ENCODE measurements at places on chromosomes 12 and 14. TPM values are rescaled to one million over a fixed set of nuclear protein-coding genes. Genes with fewer than 3 reads are reported as not detected.

GRCh38 chr14:99245564-99246511, 26.2 kb downstream of the BCL11B start:
- no peak for DNase-seq

GRCh38 chr14:62462988-62463387, 582.3 kb downstream of the KCNH5 start:
- no peak for DNase-seq

- DNase-seq: no peak
Observed at GRCh38 chr12:92055877-92056276, 89.8 kb downstream of the BTG1 start.

- peak; percentile 83 for DNase-seq
Observed at GRCh38 chr12:124053851-124054250, 80.8 kb downstream of the ZNF664 start.

DNA sequence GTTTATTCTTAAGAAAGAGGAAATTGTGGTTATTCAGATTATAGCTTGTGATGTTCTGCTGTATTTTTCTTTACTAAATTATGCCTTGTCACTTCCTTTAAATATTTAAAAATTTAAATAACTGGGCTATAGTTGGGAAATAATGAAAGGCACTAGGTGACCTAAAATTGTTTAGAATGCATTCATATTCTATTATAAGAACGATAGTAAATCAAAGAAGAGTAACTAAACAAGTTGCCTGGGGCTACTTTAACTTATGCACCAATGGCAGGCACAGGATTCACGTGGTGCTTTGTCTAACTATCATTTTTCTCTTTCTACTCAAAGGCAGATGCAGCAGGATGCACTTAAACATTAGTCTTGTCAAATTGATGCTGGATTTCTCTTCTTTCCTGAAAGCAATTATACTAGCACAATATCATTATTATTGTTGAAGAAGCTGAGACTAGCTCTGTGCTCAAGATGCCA, 190.7 kb upstream of the PPFIA2 start:
- DNase-seq: no peak

TCL1A gene
- polyA plus RNA-seq: 0.61 TPM

Data from renal cortex interstitium (tissue), 15 donors.